NCI-H446 treated with DMSO at 0.1 percent for 48 hours (cell line): ENCODE measurements at places on chromosomes 6 and 20.

DNA sequence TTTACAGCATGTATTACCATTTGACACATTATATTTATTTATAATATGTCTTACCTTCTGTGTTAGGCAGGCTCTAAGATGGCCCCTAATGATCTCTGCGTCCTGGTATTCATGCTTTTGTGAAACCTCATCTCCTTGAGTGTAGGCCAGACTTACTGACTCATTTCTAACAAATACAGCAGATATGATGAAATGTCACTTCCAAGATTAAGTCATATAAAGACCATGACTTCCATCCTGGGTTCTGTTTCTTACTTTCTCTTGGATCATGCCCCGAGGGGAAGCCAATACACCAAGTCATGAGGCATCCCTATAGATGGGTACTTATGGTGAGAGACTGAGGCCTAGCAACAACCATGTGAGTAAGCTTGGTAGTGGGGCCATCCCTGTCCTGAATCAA lies 30.2 kb downstream of the ZHX3 start:
- DNase-seq = no peak

DNA sequence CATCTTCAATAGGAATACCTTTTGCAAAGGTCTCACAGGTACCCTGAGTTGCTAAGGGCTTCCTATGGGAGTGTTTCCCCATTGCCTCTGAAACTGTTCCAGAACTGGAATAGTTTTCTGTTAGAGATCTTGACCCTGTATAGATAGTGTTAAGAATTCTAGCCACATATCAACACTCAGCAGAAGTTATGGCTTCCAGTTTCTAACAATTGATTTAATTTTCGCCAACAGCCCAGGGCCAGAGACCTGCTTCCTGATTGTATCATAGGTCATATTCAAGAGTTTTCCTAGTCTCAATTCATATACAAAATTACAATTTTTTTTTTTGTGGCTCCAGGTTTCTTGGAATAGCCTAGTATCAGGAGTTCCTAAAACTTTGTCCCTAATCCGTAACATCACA lies 61.0 kb downstream of the PXDC1 start:
- DNase-seq = no peak

DNA sequence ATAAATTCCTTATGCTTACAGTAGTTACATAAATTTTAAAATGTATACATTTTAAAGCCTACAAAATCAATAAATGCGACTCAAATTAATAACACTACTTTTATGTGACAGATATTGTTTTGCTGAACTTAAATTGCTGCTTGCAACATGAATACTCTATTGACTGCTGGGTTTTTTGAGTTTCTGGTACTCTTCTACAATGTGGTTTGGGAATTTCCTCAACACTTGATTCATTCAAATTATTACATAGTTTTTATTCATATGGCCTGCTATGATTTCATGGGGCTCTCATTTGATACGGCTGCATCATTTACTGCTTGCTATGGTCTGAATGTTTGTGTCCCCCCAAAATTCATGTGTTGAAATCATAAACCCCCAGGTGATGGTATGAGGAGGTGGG lies 2.3 kb upstream of the TXLNB start:
- DNase-seq = no peak

DNA sequence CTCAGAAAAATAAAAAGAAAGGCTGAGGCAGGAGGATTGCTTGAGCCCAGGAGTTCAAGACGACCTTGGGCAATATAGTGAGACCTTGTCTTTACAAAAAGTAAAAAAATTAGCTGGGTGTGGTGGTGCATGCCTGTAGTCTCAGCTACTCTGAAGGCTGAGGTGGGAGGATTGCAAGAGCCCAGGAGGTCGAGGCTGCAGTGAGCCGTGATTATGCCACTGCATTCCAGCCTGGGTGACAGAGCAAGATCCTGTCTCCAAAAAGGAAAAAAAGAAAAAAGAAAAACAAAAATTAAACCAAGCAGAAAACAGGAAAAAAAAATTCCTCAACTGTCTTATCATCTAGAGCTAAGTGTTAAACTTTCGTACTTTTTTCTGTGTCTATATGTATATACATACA lies 12.4 kb upstream of the SRSF3 start:
- no peak for DNase-seq

- DNase-seq = no peak
Measured at GRCh38 chr6:72824833-72825232, 203.0 kb downstream of the KCNQ5 start.

GRCh38 chr6:117157448-117157847 lies 107.9 kb upstream of the VGLL2 start:
- no peak for DNase-seq

- DNase-seq = no peak
Measured at GRCh38 chr6:31767096-31767645, 4.7 kb downstream of the SAPCD1 start.

GRCh38 chr6:152368751-152369624 lies 268.2 kb downstream of the SYNE1 start:
- no peak for DNase-seq

DNA sequence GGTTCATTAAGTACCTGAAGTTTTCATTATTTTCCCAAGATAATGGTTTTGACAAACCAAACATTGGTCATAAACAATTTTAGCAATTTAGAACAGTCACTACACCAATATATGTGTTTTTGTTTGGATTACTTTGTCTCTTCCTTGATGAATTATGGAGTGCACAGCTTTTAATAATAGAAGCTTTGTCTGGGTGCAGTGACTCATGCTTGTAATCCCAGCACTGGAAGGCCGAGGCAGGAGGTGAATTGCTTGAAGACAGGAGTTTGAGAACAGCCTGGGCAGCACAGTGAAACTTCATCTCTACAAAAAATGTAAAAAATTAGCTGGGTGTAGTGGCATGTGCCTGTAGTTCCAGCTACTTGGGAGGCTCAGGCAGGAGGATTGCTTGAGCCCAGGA lies 89.4 kb upstream of the ANKEF1 start:
- no peak for DNase-seq
